ENCODE measurements at places on chromosomes 12 and 14. TPM values are rescaled to one million over a fixed set of nuclear protein-coding genes. Genes with fewer than 3 reads are reported as not detected.

Gene GALNT6
- 0.32 TPM for polyA plus RNA-seq

DNA sequence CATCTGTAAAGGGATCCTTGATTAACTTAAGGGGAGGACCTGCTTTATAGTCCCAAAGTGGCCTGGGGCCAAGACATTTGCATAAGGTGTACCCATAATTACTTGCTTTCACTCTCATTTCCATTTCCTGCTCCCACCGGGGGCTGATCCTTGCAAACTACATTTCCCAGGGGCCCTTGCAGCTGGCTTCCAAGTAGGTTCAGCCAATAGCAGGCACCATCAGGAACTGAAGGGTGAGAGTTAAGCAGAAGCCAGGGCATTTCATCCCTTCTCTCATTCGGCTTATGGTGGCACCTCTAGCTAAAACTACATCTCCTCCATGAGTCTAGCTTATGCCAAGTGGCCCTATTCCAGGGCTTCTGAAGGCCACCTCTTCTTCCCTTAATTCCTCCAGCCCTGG is 88.8 kb downstream of the CCDC60 start:
- DNase-seq = no peak

DNA sequence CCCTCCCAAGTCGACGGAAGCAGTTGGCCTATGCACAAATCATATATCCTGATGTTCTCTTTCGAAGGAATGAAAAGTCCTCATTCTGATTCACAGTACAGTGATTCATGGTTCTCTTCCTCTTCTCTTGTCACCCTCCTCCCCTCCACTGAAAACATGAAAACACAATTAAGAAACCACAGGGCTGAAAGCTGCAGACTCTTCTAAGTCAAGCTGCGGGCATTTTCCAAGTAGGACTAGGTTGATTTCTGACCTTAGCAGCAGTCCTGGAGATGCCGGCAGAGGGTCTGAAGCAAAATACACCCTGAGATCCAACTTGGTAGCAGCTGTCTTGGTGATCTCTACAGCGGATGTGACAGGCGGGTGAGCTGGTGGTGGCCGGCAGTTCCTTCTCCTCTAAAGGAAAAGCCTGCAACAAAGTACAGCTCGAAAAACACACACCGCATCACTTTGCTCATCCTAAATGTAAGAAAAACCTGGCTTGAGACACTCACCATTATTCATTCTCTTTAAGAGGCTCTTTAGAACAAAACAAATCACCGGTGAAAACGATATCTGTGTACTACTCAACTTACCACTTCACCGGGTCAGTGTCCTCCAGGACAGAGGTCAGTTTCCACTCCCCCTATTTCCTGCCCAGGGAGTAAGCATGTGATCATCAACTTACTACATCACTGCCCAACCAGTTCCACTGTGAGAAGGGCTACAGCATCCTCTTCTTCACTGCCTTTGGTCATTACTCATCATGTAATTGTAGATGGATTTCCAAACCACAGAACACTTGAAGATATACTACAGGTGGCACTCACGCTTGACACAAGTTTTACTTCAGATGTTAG is 6.0 kb downstream of the TMCC3 start:
- DNase-seq = no peak

GRCh38 chr14:61765225-61765943 is 3.2 kb downstream of the SNAPC1 start:
- DNase-seq = no peak

DNA sequence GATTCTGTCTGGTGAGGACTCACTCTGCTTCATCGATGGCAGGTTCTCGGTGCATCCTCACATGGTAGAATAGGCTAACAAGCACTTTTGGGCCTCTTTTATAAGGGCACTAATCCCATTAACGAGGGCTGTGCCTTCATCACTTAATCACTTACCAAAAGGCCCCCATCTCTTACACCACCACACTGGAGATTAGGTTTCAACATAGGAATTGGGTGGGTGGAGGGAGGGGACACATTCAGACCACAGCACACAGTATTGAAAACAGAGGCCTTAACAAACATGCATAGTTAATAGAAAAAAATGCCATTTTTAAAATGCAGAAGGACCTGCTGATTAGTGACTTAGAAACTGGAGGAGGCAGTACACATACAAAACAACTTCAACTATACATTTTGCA is 61.6 kb downstream of the SPPL3 start:
- no peak for DNase-seq

GRCh38 chr14:74140374-74140850 is 55.7 kb downstream of the LIN52 start:
- peak; percentile 21 for DNase-seq

Gene CAPS2
- 3.6 TPM for polyA plus RNA-seq

- DNase-seq = no peak
These were observed 143.1 kb upstream of the HMGA2 start for GRCh38 chr12:65681226-65681625.

- DNase-seq = no peak
These were observed 16.1 kb downstream of the BCL11B start for GRCh38 chr14:99255621-99256482.

DNA sequence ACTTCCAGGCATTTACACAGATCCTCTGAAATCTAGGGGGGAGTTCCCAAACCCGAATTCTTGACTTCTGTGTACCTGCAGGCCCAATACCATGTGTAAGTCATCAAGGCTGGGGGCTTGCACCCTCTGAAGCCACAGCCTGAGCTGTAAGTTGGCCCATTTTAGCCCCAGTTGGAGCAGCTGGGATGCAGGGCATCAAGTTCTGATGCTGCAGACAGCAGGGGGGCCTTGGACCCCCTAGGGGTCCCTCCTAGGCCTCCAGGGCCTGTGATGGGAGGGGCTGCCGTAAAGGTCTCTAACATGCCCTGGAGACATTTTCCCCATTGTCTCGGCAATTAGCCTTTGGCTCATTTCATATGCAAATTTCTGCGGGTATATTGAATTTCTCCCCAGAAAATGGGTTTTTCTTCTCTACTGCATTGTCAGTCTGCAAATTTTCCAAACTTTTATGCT is 59.5 kb downstream of the LRIG3 start:
- DNase-seq = no peak

DNA sequence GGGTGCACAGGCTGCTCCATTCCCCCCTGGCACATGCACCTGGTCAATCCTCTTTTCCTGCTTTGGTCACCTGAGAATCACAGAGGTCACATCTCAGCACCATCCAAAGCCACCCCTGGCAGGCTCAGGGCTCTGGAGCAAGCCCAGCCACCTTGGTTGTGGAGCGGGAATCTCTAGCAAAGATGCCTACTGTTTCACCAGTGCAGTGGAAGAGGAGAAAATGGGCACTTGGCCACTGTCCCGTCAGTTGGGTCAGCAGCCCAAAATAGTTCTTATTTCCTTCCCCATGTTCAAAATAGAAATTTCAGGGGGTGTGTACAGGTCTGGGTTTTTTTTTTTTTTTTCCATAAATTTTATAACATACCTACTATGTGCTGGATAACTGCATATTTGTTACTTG is 18.3 kb downstream of the RTL1 start:
- no peak for DNase-seq

DNA sequence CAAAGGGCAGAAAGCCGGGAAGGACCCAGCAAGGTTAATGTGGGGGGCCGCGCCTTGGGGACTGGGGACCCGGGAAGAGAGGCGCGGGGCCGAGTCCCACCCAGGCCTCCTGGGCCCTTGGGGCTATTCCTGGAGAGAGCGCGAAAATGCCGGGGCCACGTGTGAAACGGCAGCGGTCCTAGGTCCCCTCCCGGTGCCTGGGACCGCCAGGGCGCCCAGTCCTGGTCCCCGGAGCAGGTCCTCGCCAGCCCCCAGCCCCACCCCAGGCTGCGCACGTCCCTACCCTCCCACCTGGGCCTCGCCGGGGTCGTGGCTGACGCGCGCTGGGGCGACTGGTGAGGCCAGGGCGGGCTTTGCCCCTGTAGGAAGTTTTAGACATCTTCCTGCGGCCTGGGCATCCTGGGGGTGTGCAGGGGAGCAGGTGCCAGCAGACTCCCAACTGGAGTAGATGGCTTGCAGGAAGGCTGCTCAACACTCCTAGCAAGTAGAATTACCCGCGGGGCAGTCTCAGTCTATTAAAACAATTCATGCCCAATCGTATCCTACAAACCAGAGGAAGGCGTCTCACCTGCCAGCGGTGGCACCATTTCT is 708 bp downstream of the FAR2 start:
- DNase-seq = no peak

Gene SLCO1B1
- not detected for polyA plus RNA-seq

Gene BDKRB2
- polyA plus RNA-seq = 5.8 TPM

DNA sequence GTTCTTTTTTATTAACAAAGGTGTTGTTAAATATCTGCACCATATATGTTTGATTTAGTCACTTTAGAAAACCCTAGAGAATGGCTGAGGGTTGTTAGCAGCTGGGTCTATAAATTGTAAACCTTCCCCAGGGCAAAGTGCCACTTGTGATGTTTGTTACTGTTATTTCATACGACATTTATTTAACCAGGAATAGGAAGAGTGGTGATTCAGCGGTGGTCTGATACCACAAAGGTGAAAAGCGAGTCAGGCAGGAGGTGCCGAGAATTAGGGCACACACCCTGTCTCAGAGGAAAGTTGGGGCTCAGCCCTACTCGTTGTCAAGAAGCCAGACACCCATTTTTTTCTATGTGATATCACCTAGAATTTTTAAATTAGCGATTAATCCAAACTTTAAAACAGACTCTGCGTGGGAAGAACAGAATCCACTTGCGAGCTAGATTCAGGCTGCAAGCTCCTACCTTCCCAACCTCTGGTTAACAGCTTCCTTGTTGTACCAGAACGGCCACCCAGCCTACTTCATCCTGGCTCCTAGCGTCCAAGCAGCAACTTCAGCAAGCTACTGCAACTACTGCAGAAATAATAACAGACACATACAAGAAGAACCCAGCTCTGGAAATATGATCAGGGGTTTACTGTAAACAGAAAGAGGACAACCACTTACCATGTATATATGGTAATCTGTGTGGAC is 126.7 kb downstream of the TMEM132D start:
- DNase-seq = no peak

DNA sequence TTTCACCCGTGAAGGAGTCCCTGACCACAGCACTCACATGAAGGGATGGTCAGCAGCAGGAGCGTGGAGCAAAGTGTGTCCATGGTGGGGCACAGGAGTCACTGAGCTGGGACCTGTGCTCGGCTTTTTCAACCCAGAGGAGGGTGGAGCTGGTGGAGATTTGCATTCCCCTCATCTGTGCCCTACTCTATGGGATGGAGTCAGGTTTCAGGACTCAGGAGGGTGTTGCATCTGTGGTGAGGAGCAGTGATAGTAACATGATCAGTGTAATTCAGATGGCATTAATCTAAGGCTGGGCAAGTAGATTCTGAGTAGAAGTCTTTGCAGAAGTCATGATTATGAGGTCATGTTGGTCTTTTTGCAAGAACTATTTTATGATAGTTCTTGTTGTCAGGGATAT is 511.9 kb downstream of the TMEM121 start:
- no peak for DNase-seq

Gene EIF2B1
- polyA plus RNA-seq = 58.3 TPM

- DNase-seq = no peak
These were observed 176.7 kb downstream of the NUAK1 start for GRCh38 chr12:105961821-105962671.

- no peak for DNase-seq
These were observed 26.7 kb downstream of the SERPINA1 start for GRCh38 chr14:94361682-94362081.

DNA sequence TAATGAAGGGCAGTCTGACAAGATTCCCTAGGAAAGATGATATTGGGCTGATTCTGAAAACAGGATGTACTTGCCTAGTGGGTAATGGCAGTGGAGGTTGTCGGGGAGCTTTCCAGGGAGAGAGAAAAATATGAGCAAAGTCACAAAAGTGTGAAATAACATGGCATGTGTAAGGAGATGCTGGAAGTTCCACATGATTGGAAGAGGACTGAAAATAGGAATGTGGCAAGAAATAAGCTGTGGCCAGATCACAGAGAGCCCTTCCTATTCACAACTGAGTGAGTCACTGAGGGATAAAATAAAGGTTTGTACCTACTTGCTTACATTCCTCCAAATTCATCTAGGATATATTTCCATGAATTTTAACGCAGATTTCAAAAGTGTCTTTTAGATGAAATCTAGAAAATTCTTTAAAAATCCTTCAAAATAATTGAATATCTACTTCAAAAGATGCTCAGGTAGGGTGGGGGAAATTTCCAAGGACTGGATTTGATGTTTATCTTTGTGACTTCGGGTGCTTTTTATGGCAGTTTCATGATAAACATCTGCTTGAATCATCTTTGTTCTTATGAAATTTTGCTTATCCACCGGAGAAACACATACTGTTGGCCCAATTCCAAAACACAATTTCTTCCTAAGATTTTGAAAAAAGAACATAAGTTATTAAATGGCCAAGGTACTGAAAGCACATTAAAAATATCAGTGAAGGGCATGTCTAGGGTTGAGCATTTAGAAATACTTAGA is 36.3 kb upstream of the SLC2A13 start:
- no peak for DNase-seq

- no peak for DNase-seq
These were observed 161.6 kb downstream of the PIK3C2G start for GRCh38 chr12:18422871-18423270.

Gene KRT71
- polyA plus RNA-seq = not detected

DNA sequence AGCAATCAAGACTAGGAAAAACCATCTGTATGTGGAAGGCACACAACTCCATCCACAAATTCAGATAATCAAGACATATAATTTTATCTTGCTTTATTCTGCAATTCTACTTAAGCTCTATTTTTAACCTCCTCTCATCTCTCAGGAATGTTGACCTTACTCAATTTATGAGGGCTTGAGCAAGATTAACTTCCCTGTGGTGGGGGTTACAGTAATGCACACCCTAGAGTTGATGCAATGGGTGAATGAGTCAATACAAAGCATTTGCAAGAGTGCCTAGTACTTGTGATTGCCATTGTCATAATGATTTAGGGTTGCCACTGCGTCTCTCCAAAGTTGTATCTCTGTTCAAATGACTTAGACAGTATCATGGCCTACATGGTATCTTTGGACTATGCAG is 1598.4 kb upstream of the TMEM132C start:
- no peak for DNase-seq

DNA sequence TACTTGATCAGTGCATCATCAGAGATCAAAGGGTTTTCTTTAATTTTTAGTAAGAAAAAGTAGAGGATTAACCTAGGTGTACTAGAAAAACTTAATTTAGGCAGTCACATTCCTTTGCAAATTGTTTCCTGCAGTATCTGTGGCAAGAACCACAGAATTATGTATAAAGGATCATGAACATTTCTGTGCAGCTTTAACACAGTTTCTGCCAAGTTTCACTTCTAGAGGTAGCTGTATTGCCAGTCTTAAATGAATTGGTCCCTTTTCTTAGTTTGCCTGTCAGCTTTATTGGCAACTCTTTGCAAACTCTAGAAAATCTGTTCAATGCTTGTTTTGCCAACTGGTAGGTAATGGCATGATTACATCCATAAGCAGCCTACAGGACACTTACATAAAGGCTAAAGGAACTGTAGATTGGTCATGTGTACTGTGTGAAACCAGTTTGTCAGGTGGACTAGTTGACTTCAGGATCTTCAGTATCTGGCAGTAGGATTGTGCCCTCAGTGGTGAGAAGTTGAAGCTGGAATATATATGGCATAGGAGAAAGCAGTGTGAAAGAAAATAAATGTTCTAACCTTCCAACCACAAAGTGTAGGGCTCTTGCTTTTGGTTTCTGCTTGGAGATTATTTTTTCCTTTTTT is 75.9 kb downstream of the TTLL5 start:
- DNase-seq = no peak

- no peak for DNase-seq
These were observed 114.2 kb upstream of the ARHGAP5 start for GRCh38 chr14:31962920-31963319.

Gene DNAJC22
- 0.09 TPM for polyA plus RNA-seq

GRCh38 chr14:28666961-28667360 is 99.6 kb upstream of the FOXG1 start:
- DNase-seq = no peak

- DNase-seq = no peak
These were observed 140.3 kb downstream of the SLC38A6 start for GRCh38 chr14:61121355-61121787.

Gene CD63
- 520 TPM for polyA plus RNA-seq

Data from muscle of arm (tissue), 14 donors.